ENCODE measurements at places on chromosomes 7 and 10.

DNA sequence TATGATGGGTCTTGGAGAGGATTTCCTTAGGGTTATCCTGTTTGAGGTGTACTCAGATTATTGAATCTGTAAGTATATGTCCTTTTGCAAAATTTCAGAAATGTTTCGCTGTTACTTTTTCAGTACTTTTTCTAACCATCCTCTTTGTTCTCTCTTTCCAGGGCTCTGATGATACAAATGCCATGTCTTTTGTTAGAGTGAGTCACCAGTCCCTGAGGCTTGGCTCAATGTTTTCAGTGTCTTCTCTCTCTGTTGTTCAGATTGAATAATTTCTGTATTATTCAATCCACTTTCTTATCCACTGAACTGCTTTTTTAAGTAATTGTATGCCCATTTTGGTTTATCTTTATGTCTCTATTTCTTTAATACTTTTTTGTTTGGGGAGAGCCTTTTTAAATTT is 449.4 kb downstream of the TNS3 start:
- DNase-seq = no peak

DNA sequence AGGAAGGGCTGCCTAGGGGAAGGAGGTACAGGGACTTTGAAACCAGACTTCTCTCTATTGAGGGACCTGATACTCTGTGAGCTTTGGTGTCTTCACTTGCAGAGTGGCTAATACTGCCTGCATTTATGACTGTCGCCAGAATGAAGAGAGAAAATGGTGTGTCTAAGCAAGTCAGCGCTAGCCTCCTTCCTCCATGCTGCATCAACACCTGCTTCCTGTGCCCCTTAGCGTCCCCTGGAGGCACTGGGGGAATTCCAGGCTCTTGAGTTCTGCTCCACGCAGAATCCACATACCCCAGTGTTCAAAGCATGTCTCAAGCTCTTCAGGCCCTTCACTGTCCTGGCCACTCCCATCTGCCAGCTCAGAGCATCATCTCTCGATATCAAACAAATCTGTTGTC is 140.5 kb downstream of the PKD1L1 start:
- DNase-seq = no peak

DNA sequence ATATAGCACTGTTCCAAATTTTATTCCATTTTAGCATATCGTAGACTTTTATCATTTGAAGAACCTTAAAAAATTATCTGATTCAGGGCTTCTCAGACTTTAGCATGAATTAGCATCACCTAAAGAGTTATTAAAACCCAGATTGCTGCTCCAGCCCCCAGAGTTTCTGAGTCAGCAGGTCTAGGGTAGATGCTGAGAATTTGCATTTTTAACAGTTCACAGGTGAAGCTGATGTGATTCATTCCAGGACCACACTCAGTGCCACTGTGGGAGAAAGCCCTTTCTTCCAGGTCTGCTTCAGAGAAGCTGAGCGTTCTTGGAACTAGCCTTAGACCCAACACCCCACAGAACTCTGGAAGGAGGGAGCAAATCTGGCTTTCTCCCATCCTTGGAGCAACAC is 174.1 kb upstream of the YAE1 start:
- no peak for DNase-seq

DNA sequence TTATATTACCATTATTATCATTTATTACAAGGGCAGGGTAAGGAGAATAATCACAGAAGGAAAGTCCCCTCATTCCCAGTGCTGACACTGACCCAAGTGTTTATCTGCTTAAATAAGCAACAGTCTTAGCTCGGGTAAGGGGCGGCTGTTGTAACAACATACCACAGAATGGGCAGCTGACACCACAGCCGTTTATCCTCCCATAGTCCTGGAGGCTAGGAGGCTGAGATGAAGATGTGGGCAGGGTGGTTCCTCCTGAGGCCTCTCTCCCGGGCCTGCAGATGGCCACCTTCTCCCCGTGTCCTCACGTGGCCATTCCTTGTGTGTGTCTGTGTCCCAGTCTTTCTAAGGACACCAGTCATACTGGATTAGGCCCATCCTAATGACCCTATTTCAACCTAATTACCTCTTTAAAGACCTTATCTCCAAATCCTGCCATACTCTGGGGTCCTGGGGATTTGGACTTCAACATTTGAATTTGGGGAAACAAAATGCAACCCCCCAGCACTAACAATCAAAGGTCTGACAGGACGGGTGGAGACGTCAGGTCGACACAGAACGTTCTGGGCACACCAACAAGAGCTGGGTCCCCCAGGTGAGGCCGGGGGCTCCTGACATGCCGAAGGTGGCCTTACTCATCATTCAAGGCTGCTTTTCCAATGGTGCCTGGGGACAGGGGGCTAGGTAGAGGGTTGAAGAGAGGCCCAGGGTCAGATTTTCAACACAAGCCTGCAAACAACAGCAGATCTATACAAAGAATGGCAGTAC is 93.5 kb downstream of the TNS3 start:
- DNase-seq = no peak

DNA sequence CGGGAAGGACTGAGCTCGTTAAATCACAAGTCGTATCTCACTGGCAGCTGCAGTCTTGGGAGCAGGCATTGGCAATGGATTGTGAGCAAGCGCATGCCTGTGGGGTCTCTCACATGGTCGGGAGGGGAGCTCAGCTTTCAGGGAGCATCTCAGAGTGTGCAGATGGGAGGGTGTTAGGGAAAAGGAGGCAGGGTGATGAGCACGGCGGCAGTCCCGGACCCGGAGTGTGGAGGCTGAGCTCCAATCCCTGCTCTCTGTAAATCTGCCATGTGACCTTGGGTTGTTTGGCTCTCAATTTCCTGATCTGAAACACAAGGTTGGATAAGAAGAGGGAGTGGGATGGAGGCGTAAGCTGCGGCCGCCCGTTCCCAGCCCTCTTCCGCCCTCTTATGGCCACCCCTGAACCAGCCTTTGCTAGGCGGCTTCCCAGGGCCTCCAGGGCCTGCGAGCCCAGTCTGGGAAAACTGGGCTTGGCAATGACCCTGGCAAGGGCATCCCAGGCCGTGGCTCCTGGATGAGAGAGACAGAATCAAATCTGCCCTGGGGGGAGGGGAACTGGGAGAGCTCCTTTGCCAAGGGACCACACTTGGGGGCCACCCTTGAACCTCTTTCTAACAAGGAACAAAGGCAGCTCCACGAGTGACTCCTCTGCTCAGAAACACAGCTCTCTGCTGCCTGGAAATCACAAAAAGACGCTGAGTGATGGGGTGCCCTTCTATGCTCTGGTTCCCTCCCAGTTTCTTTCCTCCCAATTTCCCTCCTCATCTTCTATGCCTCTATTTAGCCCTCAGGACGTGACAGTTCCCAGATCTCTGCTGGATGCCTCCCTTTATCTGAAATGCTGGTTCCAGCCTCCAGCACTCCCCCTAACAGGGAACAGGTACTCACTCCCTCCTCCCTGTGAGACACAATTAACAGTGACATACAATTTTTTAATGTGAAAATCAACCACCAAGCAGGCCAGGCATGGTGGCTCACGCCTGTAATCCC is 41.7 kb upstream of the LOXL4 start:
- DNase-seq = no peak

- DNase-seq = no peak
These were observed 58.5 kb upstream of the IGFBP3 start for GRCh38 chr7:45979275-45980180.

GRCh38 chr7:31664890-31665289 is 22.1 kb upstream of the PPP1R17 start:
- no peak for DNase-seq

DNA sequence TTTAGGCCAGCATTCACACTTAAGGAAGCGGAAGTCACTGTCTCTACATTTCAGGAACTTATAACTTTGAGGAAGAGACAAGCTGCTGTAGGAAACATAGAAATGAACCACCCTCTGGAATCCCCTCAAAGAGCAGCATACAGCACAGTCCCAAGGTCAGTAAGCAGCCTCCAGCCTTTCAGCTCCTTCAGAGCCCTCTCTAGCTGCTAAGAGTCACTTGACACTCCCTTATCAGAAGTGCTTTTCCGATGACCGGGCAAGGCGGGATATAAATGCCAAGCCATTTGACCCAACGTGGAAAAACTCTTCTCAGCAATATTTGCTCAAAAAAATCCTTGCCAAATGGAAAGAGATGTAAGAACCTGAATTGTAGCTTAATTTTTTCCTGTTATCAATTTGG is 1284.3 kb downstream of the XPNPEP1 start:
- no peak for DNase-seq

DNA sequence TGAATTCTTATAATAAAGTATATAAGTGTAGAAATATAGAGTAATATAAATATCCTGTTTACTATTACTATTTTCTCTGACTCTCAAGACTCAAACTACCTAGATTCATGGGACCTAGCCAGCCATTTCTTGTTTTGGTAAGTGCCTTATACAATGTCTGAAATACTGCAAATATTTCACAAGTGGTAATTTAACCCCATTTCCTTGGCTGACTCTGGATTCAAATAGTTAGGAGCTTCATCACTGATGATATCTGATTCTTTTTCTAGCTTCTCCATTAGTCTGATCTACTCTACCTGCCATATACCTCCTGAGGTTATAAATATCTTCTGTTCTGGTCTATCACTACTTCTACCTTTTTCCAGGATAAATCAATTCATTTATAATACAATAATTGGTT is 6.4 kb upstream of the RALA start:
- no peak for DNase-seq

Data from NCI-H2029 (cell line).